Sigmoid colon (tissue), 7 donors: ENCODE measurements at places on chromosomes 13 and 19. TPM values are rescaled to one million over a fixed set of nuclear protein-coding genes. Genes with fewer than 3 reads are reported as not detected.

The GSX1 gene
- total RNA-seq: not detected

DNA sequence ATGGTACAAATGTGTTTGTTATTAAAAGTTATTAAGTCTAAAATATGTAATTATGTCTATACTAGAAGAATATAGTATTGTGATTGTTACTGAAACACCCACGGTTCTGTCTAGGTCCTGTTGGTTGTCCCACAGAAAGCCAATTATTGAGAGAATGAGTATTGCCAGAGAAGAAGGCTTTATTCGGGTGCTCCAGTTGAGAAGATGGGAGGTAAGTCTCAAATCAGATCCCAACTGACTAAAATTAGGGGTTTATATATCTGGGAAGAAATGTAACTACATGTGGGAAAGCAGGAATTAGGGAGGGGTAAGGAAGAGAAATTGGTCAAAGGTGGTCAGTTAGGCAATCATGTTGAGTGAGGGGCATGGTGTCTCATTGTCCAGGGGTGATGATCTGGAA is 798.4 kb downstream of the PCDH17 start:
- DNase-seq: no peak

The PSG7 gene
- total RNA-seq: not detected

The KCNRG gene
- total RNA-seq: 3.4 TPM

GRCh38 chr13:32147976-32148375 is 116.4 kb downstream of the FRY start:
- no peak for DNase-seq

The CEACAM3 gene
- not detected for total RNA-seq

- no peak for DNase-seq
Measured at GRCh38 chr19:41947091-41947490, 12.0 kb downstream of the RABAC1 start.

GRCh38 chr19:12873891-12874745 is 7.1 kb downstream of the DNASE2 start:
- no peak for DNase-seq

DNA sequence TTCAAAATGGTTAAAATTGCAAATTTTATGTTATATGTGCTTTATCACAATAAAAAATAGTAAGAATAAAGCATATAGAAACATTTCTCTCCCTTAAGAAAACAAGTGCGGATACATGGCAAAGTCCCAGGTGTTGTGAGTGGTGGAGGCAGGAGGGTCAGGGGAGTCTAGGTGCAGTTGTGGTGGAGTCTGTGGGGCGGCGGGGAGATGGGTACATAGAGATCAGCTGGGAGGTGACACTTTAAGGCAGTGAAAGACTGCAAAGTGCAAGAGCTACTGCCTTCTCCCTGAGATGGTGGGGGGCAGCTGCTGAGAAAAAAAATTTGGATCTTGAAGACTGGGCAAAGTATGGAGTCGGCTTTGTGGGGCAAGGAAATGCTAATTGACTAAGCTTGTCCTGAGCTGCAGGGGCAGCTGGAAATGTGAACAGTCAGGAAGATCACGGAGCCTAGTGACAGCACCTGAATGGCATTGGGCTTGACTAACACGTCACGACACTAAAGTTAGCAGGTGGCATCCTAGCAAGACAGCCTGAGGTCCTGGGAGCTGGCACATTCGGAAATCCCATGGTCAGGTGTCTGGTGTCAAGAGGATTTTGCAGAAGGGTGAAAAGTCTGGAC is 72.9 kb upstream of the IRS2 start:
- DNase-seq: no peak

- DNase-seq: no peak
Measured at GRCh38 chr19:44973982-44974735, 19.0 kb downstream of the CLPTM1 start.

DNA sequence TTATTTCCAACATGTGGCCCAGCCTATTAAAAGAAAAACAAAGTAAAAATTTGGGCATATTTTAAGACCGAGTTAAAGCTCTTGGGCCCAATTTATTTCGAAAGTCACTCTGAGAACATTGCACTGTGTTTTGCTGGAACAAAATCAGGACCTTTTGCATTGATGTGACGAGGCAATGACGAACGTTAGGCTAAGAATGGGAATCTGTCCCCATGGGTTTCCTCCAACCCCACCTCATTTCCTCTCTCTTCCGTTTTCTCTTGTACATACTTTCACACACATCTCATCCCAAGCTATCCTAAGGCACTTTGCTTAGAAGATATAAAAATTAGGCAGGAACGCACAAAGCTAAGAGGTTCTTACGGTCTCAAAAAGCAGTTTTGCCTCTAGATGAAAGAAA is 22.1 kb downstream of the EDNRB start:
- DNase-seq: peak; percentile 63

The SSC5D gene
- total RNA-seq: 66.7 TPM

DNA sequence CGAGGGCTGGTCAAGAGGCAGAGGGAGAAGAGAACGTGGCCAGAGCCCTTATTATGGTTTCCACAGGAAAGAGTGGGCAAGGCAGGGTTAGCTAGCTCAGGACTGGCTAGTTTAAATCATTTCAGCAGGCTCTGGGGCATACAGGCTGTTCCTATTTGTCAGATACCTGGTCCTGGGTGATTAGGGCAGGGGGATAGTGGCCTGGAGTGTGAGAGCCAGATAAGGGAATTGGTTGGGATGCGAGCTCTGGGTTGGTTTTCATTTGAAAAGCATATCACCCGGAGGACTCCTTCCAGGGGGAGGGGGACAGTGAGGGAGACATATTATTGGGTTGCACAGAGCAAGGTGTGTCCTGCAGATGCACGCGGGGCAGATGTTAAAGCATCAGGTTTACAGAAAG is 75.3 kb upstream of the CLDN10 start:
- no peak for DNase-seq

- DNase-seq: no peak
Measured at GRCh38 chr13:23289917-23290357, 109.2 kb downstream of the SGCG start.

- no peak for DNase-seq
Measured at GRCh38 chr13:97654236-97654635, 220.3 kb downstream of the RAP2A start.

The TPTE2 gene
- not detected for total RNA-seq

GRCh38 chr13:100724568-100724967 is 50.0 kb upstream of the TMTC4 start:
- no peak for DNase-seq
